ENCODE measurements at places on chromosomes 13 and 19. TPM values are rescaled to one million over a fixed set of nuclear protein-coding genes. Genes with fewer than 3 reads are reported as not detected.

The BABAM1 gene
- 107 TPM for total RNA-seq

The HAUS5 gene
- total RNA-seq = 21.0 TPM

The S1PR4 gene
- not detected for total RNA-seq

The ZSCAN4 gene
- 0.11 TPM for total RNA-seq

The CDC42EP5 gene
- 9.5 TPM for total RNA-seq

The RPL28 gene
- total RNA-seq = 535 TPM

The FCAR gene
- not detected for total RNA-seq

The MADCAM1 gene
- total RNA-seq = 0.23 TPM

The LYPD3 gene
- not detected for total RNA-seq

The PSG6 gene
- total RNA-seq = not detected

The CLEC4G gene
- total RNA-seq = not detected

The DENND1C gene
- total RNA-seq = not detected

The NCAN gene
- under 0.01 TPM for total RNA-seq

The LGALS7B gene
- total RNA-seq = not detected
